ENCODE measurements at places on chromosomes 2 and 18.

- DNase-seq, result no peak
These were observed 21.2 kb downstream of the STAMBP start for GRCh38 chr2:73850009-73850408.

DNA sequence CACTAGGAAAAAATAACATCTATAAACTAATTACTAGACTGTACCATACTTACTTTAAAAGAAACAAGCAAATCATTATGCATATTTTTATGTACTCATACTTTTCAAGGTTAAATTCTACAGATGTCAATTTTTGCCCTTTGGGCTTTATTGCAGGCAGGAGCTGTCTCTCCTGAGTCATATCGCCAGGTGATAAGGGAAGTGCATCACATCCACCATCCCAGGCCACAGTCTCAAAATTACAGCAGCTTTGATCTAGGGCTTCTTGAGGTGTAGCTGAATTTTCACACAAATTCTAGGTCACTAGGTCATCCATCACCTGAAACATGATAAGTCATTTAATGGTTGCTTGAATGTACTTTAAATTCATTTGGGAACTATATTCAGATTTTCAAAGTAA, 38.4 kb upstream of the FRZB start:
- no peak for DNase-seq

DNA sequence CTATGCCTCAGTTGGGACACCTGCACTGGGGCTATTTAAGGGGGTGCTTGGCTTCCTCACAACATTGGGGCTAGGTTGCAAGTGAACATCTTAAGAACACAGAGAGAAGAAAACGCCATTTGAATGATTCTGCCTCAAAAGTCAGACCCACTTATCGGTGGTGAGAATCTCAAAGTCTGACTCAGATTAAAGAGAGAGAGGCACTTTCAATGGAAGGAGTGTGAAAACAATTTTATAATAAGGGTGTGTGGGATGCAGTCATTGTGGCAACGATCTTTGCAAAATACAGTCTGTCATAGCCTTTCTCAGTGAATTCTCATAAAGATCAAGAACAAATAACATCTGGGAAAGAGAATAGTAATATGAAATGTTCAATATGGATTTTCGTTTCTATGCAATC, 41.8 kb downstream of the CCDC102B start:
- no peak for DNase-seq

- DNase-seq, result no peak
These were observed 122.7 kb downstream of the PARD3B start for GRCh38 chr2:204667990-204668389.

DNA sequence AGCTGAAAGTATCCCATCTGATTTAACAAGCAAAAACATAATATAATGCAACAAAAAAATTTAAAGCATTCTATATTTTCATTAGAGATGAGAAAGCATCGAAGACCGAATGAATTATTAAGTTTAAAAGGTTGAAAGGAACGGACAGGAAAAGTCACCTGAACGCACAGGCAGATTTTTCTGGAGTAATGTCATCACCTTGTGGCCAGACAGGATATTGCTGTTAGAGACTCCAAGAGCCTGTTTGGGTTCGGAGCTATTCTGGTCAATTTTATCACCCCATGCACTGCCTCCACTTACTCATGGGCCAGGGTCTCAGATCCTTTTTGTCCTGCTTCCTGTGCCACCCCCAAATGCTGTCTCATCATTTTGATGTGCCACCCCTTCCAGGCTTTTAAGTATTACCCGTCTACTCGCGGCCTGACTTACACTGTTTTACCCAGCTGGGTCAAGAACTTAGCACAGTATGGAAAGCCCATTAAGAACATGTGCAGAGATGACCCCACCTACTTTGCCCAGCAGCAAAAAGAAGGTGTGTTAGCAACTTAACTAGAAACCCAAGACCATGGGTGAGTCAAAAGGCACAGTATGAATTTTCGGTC, 27.3 kb downstream of the GKN2 start:
- no peak for DNase-seq

DNA sequence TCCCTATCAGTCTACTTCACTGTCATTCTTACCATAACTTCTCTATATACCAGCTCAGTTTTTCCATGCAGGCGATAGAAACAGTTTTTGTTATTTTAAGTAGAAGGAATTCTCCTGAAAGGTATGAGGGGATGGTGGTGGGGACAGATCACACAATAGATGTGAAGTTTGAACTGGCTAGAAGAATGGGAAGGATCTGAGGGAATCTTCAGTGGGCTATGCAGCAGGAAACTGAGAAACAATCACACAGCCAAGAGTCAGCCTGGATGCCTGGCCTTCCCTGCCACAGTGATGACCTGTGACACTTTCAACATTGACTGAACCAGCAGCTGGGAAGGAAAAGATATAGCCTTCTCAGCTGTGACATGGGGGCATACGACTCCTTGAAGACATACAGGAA, 329.1 kb upstream of the GULP1 start:
- no peak for DNase-seq

DNA sequence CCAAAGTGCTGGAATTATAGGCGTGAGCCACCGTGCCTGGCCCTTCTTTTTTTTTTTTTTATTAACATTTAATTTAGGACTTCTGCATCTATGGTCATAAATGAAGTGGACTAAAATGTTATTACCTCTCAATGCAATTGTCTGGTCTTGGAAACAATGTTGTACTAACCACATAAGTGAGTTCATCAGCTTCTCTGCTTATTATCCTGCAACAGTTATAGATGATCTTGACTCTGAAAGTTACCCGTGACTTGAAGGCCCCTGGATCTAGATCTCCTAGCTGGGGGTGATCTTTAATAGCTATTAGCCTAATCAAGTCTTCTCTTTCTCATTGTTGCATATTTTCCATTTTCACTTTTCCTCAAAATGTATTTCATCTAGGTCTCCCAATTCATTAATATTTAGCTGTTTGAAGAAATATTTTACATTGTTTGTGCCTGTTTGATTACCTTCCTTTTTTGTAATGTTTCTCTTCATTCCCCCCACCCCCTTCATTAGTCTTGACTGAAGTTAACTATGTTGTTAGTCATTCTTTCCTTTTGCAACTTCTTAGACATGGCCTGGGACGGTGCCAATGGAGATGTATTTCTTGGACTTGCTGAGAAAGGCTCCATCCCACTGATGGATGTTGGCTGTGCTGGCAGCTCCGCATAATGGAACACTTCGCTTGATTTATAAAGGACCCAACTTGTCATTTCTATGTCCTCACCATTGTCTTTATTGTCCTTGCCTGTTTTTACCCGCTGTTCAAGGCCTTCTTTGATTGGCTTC, 141.6 kb upstream of the RIOK3 start:
- DNase-seq, result peak; percentile 52

DNA sequence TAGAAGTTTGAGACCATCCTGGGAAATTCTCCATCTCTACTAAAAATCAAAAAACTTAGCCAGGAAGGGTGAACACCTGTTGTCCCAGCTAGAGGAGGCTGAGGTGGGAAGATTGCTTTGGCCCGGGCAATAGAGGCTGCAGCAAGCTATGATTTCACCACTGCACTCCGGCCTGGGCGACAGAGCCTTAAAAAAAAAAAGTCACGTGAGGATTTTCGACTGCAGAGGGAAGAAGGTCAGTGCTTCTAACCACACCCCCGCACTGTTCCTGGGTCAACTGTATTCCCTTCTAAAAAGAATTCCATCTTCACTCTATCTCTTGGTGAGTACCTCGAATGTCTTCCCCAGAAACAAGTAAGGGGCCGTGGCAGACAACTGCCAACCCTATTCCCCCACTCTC, 31.3 kb downstream of the ADAM17 start:
- DNase-seq, result no peak

- no peak for DNase-seq
These were observed 91.5 kb upstream of the STK39 start for GRCh38 chr2:168338803-168339437.

DNA sequence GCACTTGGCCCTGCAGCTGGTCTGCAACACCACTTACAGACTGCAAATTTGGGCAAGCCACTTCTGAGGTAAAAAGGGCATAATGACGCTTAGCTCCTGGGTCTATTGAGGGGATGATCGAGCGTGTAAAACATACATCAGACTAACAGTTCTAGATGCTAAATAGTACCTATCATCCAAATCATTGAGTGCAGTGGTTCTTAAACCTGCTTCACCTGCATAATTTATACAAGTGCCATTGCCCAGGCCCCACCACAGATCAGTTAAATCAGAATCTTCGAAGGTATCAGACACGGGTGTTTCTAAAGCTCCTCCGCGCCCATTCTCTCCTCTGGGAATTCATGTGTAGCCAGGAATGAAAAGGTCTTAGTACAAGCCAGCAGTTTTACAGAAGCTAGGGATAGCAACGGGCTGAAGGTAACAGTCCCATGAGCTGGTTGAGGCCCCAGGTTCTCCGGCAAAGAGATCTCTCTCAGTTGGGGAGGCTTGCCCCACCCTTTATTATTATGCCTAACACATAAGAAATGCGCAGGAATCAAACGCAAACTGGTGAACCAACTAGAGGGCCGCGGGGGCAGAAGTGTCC, 737 bp upstream of the RNF181 start:
- DNase-seq, result no peak

DNA sequence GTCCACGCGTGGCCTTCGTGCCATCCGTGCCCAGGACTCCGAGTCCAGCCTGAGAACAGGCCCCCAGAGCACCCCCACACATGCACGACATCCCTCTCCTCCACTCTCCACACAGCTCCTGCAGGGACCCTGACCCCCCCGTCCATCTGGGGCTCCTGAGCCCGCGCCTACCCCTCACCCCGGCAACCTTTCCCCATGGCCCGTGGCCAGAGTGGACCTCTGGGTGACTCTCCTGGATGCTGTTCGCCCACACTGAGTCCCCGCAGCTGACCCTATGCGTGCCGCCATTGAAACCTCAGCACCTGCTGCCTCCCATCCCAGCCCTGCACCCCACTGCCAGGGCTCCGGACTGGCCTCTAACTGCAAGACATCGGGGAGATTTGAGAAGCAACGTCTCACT, 132.0 kb upstream of the PXDN start:
- DNase-seq, result no peak

DNA sequence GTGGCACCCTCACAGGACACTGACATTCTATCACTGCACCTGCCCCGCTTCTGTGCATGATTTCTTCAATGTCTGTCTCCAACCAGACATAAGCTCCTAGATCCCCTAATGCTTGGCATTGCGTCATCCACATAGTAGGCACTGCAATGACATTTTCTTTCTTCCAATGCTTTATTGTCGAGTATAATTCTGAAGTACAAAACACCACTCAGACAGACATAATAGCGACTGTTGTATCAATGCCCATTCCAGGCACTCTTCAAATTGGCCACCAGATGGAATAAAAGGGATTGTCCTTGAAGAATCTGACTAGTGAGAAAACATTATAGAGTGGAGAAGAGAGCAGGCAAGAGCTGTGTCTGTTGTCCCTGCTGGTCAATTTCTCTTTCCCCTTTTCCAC, 89.0 kb downstream of the LPIN1 start:
- DNase-seq, result no peak

DNA sequence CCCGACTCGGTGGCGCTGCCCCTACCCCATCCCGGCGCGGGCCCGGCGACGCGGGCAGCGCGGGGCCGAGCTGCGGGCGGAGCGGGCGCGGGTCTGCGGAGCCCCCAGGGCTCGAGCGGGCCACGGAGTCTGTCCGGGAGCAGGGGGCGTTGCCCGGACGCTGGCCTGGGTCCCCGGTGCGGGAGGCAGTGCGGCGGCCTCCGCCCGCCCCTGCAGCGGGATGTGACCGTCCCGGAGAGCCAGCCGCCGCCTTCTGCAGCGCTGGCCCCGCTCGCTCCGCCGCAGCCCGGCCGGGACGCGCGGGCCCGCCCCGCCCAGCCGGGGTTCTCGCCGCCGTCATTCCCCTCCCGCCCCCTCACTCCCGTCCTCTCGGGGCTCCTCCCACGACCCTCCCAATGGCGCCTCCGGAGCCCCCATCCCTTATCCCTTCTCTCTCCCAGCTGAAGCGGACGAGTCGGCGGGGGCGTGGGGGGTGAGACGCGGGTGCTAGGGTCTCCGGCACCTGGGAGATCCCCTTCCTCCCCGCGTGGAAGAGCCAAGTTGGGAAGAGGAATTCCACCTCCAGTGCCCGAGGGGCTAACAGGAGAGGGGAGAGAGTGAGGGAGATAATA, at the start of gene FNDC4:
TSS of gene FNDC4 (minus strand) at position 257 of the 611 bp plus-strand sequence. CDS start 521 bp downstream, outside the sequence.
- DNase-seq, result peak; percentile 57

DNA sequence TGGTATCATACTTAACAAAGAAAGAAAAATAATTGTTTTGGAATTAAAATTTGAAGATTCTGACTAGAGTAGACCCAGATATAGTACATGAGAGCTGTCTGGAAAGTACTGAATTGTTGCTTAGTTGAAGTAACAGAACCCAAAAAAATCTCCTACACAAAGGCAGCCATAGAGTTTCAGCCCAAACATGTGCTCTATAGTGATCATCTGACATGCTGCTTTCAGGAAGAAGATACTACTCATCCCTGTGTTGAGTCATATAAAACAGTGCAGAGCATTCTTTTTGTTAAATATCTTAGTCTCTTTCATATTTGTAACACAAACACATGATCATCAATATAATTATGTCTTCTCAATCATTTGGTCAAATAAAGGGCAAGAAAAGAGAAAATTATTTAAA, 84.8 kb upstream of the PTPRM start:
- no peak for DNase-seq

- DNase-seq, result no peak
These were observed 186.5 kb upstream of the RASGRP3 start for GRCh38 chr2:33289961-33290360.

- DNase-seq, result no peak
These were observed 33.0 kb upstream of the BOD1L2 start for GRCh38 chr18:57113799-57114420.

- DNase-seq, result no peak
These were observed 18.7 kb upstream of the SULT1C3 start for GRCh38 chr2:108220942-108221541.

GRCh38 chr2:125471963-125472362, 1184.0 kb upstream of the GYPC start:
- DNase-seq, result no peak

DNA sequence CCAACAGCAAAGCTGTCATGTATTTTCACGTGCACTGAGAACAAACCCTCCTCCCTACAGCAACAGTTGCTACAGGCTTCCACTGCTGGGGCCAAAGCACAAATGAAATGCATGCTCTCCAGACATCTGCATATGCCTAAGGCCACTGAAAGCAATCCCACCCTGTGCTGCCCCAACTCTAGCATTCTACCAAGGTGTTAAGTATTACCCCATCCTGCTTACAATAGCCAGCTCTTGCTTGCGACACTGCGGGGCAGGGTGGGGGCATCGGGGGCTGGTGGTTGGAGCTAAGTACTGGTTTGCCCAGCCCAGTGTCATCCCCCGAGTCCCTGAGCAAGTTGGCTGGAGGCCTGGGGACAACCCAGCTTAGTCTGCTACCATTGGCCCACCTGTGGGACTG, 742.5 kb downstream of the TDRD15 start:
- DNase-seq, result no peak

- no peak for DNase-seq
These were observed 24.2 kb downstream of the WDR75 start for GRCh38 chr2:189465478-189465877.

All from left hindlimb (tissue), 1 donor.